ENCODE measurements at places on chromosomes 7 and 10. TPM values are rescaled to one million over a fixed set of nuclear protein-coding genes. Genes with fewer than 3 reads are reported as not detected.

GRCh38 chr7:43439631-43440401, 143.1 kb upstream of the STK17A start:
- no peak for DNase-seq

GRCh38 chr10:44353721-44354120, 31.2 kb downstream of the CXCL12 start:
- no peak for DNase-seq

DNA sequence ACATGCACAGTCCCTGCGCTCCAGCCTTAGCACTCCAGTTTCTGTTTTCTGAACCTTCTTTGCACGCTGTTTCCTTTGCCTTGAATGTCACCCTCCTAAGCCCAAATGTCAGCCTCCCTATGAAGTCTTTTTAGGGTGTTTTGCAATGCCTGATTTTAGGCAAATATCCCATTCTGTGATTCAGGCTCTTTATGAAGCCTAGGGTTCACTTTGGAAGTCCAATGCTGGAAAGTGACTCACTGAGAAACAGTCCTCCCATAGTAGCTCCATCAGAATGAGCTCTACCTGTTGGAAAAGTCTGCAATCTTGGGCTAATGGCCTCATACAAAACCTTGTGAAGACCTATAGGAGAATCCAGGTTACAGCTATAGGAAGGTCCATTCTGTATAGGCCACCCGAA, 5.3 kb downstream of the LAMB4 start:
- no peak for DNase-seq

- DNase-seq = no peak
Measured at GRCh38 chr10:30436191-30436611, 2.2 kb downstream of the MAP3K8 start.

- no peak for DNase-seq
Measured at GRCh38 chr7:134548877-134549276, at the start of gene AKR1B15. AKR1B15 (plus strand) TSS chr7:134549110; CDS start chr7:134564620, 15,510 bp downstream.

HOXA11 gene
- total RNA-seq = 16.6 TPM

NFE2L3 gene
- total RNA-seq = 6.3 TPM

Measured in ureter (tissue), 1 donor.